ENCODE measurements at places on chromosomes 1 and 21.

DNA sequence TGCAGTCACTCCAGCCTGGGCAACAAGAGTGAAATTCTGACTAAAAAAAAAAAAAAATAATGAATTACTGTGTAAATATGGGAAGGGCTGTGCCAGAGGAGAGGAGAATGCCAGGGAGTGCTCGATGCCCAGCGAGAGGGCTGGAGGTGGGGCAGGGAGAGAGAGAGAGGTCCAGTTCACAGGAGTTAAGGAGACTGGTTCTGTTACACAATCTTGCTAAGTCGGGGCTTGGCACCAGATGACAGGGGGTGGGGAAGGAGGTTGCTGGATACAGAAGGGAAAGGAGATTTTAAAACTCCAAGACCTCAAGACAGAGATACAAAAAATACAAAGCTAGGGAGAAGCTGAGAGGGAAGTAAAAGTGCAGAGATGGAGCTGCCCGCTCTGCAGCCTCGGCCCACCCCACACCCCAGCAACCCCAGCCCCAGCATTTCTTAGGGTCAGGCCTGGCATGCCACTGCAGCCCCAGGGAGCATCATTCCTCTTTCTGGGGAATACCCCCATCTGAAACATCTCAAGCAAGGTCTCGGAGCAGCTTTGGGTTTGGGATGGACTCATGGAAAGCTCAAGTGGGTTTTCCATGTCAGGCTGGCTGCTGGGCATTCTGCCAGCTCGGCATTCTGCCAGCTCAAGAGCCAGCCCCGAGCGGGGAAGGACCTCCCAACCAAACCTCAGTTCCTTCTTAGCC lies 991 bp downstream of the SELENBP1 start:
- no peak for DNase-seq

DNA sequence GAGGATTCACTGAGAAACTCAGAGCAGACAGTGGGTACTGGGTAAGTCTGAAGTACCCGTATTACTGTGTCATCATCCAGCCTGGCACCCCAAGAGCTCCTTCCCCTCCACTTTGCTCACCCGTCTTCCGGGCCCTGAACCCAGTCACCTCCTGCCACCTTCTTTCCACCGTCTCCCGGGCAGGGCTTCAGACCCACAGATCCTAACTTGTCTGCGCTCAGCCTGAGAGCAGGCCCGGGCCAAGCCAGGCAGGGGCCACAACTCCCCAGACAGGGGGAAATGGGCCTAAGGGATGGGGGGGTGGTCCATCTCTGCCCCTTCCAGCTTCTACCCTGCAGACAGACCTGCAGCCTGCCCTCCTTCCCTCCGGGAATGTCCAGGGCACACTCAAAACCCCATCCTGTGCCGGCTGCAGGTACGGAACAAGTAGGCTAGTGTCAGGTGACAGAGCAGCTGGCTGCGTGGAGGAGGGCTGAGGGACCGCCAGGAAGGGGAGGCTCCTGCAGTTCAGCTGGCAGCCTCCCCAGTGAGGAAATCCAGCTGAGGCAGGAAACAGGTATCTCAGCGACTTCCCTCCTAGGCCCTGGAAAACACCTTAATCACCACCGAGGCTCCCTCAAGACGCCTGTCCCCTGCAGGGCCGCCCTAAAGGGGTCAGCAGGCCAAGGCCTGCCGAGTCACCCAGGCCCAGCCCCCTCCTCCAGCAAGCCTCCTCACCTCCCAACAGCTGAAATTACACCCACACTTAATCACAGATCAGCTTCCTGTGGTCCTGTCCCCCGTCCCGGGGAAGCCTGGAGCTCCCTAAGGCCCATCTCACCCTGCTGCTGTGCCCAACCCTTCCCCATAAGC lies 3.5 kb downstream of the HSPG2 start:
- DNase-seq = no peak

DNA sequence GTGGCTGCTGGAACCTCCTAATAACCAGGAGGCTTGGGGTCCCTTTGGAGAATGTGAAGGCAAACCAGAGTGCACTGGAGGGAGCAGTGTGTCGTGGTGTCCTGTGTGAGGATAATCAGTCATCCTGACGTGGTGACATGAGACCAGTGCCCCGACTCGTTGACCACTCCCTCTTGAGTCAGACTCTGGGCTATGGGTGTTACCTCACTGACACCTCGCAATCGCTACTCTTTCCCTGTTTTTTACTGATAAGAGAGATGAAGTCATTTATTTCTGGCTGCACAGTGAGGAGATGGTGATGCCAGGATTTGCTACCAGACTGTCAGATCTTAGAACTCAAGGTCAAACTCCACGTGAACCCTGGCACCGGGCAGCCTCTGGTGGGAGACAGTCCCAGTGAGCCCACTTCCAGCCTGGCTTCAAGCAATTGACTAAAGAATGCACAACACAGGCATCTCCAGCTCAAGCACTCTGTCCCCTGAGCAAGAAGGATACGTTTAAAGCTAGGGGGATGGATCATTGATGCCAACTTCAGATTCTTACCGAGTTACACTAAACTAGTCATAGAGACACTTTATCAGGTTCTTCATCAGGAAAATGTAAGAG lies 30.3 kb downstream of the UBASH3A start:
- no peak for DNase-seq

DNA sequence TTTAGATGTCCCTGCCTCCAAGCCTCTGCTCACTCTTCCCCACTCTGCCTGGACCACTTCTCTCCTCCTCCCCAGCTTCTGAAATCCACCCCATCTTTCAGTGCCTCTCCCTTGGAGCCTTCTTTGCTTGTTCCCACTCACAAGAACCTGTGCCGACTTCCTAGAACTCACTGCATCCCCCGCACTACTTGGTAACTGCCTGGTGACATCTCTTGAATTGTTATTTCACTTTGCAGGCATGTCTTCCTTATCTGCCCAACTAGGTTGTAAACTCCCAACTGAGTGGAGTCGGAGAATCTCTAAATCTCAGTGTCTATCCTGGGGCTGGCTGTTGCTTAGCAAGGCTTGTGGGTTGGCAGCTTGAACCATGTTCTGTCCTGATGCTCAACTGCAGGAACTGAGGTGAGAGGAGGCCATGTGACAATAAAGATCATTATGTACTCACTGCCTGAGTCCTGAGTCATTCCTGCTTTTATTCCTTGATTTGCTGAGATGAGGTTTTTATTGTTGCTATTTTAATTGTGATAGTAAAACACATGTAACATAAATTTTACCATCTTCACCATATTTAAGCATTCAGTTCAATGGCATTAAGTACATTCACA lies 3.9 kb downstream of the KPRP start:
- DNase-seq = no peak

DNA sequence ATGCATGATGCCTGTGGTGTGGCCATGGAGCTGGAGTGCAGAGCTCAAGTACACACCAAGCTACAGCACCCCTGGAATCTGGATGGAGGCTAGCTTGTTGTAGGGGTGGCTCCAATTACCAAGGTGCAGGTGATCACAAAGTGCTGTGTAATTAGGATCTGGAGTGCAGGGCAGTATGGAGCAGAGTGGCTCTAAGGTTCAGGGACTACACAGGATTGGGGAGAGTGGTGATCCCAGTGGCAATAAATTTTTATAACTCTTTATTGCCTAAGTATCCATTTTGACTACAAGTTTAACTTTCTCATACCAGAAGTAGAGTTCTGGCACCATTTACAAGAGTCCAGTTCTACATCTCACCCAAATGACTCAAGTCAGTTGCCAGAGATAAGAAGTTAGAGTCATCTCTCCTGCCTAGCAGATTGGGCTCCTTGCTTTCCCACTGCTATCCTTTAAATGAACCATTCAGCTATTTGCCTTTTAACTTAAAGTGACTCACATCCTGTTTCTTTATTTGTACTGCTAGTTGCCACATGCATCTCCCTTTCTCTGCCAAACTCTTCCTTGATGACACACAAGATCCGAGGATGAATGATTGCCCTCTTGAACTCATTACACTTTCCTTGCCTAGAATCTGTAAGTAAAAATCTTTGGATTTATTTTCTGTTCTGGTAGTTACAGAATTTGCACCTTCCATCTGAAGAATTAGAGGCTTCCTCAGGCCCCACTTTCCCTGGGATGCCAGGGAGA lies 427.2 kb downstream of the KCNT2 start:
- DNase-seq = no peak

DNA sequence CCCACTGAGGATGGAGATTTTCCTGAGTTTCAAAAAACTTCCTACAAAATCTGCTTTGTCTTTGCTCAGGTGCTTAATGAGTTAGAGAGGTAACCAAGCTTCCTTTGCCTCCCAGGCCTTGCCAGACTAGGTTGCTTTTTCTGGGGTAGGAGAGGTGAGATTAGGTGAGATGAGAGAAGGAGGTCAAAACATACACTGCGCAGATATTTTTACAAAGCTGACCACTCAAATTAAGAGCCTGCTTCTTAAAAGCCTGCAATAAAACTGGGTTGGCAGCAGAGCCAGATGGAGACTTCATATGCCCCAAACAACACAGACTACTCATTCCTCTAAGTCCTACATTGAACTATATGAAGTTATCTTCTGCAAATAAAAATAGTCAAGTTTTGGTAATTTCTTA lies 352.5 kb downstream of the NUF2 start:
- DNase-seq = no peak

DNA sequence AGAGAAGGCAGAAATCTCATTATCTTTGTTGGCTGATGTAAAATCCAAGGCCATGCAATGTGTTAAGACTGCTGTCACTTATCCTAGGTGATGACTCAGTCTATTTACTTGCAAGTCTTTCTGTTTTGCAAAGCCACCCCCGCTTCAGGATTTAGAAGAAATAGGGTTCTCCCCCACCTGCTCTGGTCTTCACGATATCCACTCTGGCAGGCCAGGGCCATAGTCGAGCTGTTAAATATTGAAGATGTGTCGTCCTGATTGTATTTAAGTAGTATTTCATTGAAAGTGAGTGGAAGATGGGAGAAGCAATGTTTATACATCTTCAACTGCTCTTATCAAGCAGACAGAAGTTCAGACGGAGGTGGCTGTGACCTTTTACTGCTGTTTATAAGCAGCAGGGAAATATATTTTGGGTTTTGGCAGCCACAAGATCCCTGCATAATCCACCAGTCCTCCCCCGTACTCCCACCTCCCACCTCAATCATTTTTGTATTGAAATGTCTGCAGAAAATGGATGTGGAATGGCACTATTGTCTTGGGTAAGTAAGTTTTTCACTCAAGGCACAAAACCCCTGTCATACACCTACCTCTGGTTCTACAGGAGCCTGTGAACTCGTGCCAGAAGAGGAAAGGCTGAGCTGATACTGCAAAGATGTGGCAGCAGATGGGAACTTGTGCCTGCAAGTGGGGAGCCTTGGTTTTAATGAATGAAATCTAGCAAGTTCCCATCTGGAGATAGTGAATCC lies 117.4 kb downstream of the MRPS6 start:
- no peak for DNase-seq

DNA sequence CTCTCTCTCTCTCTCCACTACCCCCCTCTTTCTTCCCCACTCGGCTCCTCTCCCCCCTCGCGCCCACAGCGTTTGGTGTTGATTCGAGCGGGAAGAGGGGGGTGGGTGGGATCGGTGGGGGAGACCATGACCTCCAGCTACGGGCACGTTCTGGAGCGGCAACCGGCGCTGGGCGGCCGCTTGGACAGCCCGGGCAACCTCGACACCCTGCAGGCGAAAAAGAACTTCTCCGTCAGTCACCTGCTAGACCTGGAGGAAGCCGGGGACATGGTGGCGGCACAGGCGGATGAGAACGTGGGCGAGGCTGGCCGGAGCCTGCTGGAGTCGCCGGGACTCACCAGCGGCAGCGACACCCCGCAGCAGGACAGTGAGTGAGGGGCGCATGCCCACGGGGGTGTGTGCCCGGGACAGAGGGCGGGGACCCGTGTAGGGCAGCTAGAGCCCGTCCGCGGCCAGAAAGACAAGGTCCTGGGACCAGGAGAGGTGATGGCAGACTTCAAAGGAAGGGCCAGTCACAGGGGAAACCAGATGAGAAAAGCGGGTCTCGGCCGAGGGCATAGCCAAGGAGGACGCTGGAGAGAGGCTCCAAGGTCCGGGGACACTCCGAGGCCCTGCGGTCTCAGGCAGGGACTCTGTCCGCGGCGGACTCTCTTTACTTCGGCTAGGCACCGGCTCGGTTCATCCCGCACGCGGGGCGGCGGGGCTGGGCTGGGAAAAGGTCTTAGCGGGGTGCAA lies at the start of gene PRRX1:
Gene PRRX1, plus strand, starts transcription at position 39 of the 735 bp plus-strand sequence. Its CDS starts 88 bp downstream, at position 127.
- no peak for DNase-seq

DNA sequence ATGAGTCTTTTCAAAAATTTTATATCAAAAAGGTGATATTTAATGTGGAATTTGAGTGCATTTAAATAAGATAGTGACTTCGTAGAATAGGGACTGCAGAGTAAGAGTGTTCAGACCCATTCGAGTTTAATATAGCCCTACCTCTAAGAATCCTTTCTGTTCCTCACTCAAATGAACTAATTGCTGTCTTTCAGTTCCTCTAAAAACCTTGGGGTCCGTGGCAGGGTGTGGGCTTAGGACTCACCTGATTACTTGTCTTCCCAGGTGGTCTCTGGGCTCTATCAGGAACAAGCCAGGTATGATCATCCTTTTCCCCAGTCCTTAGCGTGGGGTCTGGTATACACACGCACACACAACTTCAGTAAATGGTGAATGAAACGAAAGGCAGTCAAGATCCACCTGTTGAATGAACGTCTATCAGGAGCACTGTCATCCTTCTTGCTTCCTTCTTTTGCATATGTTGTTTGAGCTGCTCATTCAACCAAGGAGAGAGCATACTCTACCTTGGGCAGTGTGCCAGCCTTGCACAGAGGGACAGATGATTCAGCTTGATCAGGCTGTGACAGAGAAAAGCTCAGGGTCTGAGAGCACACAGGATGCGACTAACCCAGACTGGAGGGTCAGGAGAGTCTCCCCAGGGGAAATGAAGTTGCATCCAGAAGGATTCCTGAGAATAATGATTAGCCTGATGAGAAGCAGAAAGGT lies 1.2 kb upstream of the RNF11 start:
- no peak for DNase-seq

GRCh38 chr1:20411196-20411980 lies 74.6 kb downstream of the CAMK2N1 start:
- DNase-seq = no peak

GRCh38 chr1:184903111-184903692 lies 71.1 kb downstream of the NIBAN1 start:
- no peak for DNase-seq

DNA sequence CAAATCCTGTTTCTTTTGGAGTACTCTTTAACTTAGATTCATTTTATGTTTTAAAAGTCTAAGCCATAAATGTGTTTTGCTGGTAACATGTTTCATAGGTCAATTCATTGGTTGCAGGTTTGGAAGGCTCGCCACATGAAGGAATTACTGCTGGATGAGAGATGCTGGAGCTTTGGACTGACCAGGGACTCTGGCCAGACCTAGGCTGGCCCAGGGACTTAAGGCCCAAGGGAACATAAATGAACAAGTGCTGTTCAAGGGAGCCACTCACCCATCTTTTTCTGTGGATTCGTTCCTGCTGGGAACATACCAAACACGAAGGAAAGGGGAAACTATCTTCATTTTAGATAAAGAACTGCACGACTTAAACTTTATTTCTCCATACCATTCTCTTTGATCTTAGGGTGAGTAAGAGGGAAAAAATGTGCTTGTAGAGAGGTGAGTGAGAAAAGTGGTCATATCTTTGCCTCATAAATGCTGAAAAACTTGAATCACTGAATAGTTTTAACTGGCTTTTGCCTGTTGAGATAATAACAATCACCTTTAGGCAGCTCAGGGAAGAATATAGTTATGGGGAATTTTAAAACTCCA lies 15.3 kb upstream of the SHCBP1L start:
- no peak for DNase-seq

GRCh38 chr1:207248544-207249198 lies 72.8 kb upstream of the CD55 start:
- no peak for DNase-seq

Data from stimulated activated CD8-positive, alpha-beta memory T cell treated with anti-CD3 and anti-CD28 coated beads, Interleukin-15, amount 100 ng/mL, for 4 hours (primary cell).